ENCODE measurements at places on chromosomes 5 and 9.

- DNase-seq = no peak
These were observed 96.3 kb downstream of the UNC13B start for GRCh38 chr9:35257986-35258659.

GRCh38 chr5:15992918-15993317 lies 186.7 kb downstream of the MARCHF11 start:
- no peak for DNase-seq

GRCh38 chr9:94760660-94761059 lies 34.2 kb downstream of the AOPEP start:
- no peak for DNase-seq

GRCh38 chr9:106928350-106928749 lies 65.4 kb downstream of the ZNF462 start:
- DNase-seq = no peak

- DNase-seq = peak; percentile 40
These were observed 144.4 kb upstream of the TBCA start for GRCh38 chr5:77920359-77921058.

GRCh38 chr5:68139611-68140441 lies 75.7 kb upstream of the PIK3R1 start:
- DNase-seq = peak; percentile 43

DNA sequence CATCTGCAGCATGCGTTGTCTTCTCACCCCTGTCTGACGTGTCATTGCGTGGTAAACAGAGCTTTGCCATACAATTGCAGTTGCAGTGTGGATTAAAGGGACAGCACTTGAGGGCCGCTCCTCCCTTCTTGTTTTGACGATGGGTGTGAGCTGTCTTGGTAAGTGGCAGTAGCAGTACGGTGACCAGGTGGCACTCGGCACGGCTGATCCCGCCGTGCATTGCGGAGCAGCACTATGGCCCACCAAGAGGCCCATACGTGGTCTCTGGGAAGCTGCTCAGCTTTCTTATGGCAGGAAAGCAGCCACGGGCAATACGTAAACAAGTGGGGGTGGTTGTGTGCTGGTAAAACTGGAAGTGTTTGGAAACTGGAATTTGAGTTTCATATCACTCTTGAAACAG lies 25.1 kb downstream of the EHMT1 start:
- DNase-seq = no peak

DNA sequence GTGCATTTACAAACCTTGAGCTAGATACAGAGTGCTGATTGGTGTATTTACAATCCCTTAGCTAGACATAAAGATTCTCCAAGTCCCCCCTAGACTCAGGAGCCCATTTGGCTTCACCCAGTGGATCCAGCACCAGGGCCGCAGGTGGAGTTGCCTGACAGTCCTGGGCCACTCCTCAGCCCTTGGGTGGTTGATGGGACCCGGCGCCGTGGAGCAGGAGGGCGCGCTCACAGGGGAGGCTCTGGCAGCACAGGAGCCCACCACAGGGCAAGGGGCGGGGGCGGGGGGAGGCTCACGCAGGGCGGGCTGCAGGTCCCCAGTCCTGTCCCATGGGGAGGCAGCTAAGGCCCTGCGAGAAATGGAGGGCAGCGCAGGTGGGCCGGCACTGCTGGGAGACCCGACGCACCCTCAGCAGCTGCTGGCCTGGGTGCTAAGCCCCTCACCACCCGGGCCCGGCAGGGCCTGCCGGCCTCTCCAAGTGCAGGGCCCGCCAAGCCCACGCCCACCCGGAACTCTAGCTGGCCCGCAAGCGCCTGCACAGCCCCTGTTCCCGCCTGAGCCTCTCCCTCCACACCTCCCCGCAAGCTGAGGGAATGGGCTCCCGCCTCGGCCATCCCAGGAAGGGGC lies 613.5 kb downstream of the TLE4 start:
- DNase-seq = no peak

DNA sequence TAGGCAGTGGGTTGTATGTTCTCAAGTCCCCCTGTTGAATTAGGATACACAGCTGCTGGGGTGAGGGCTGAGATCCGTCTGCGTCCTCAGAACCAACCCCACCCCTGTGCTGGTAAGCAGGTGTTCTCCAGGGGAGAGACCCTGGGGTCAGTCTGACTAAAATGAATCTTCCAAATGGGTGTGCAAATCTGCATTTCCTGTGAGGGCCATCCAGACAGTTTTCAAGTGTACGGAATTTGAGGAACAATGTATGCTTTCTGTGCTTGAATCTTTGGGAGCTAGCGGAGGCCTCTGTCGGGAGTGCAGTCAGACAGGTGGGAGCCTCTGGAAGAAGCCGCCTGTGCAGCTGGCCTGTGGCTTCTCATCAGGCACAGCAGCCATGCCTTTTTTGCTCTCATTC lies 122.9 kb downstream of the MACROH2A1 start:
- DNase-seq = no peak

DNA sequence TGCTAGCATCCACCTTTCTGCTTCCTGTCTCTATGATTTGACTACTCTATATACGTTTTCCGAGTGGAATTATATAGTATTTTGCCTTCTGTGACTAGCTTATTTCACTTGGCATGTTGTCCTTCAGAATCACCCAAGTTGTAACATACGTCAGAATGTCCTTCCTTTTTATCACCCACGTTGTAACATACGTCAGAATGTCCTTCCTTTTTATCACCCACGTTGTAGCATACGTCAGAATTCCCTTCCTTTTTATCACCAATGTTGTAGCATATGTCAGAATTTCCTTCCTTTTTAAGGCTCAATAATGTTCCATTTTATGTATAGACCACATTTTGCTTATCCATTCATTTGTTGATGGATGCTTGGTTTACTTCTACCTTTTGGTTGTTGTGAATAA lies 22.9 kb upstream of the TAS2R1 start:
- DNase-seq = no peak

DNA sequence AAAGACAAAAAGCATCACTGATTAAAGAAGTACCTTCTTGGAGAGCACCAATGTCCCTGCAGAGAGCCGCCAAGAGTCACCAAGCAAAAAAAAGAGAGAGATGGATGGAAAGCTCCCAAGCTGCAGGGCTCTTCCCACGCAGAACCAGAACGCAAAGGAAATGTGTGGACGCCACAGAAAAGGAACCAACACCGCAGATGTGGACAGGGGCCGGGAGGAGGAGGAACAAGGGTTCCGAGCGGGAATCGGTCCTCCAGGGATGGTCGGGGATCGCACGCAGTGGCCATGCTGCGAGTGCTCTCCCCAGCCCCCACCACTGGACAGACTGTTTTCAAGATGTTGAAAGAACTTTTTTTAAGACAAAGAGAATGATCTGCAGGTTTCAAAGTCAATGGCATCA lies 40.2 kb upstream of the ZNF354A start:
- no peak for DNase-seq

DNA sequence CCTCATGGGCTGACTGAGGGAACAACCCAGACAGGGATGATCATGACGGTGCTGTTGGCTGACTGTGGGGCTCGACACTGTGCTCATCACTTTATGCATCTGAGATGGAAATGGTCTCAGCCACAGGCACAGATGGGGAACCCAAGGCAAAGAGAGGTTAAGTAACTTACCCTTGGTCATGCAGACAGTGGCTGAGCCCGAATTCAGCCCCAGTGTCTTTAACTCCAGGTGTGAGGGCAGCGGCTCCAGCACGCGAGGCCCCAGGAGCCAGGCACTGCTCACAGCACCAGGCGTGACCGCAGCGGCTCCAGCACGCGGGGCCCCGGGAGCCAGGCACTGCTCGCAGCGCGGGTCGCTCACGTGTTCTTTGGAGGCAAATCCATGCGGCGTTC lies 45.3 kb upstream of the FCN1 start:
- DNase-seq = no peak

- no peak for DNase-seq
These were observed 75.9 kb upstream of the HTR4 start for GRCh38 chr5:148730270-148730669.

- DNase-seq = no peak
These were observed 110.7 kb downstream of the CAAP1 start for GRCh38 chr9:26781906-26782305.

DNA sequence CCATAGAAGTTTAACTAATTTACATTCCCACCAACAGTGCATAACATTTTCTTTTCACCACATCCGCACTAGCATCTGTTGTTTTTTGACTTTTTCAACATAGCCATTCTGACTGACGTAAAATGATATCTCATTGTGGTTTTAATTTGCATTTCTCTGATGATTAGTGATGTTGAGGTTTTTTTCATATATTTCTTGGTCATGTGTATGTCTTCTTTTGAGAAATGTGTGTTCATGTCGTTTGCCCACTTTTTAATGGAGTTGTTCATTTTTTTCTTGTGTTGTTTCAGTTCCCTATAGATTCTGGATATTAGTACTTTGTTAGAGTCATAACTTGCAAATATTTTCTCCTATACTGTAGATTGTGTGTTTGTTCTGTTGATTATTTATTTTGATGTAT lies 163.4 kb downstream of the FER start:
- no peak for DNase-seq

DNA sequence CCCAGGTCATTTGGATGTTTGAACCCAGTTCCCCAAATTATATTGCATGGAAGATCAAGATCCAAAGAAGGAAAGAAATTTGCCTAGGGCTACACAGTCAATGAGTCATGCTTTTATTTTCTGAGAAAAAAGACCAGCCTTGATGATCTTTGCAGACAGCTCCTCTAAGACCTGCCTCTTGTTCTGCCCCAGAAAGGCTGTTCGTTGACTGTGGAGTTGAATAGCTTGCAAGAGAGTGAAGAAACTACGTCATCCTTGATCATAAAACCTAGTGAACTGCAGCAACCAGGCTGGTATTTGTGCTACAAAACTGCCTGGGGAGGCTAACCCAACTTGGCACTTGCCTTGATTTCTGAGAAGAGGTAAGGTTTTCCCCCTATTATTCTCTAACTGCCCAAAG lies 263.9 kb downstream of the PAPPA start:
- no peak for DNase-seq

- no peak for DNase-seq
These were observed 200.5 kb downstream of the HINT1 start for GRCh38 chr5:130964231-130965202.

DNA sequence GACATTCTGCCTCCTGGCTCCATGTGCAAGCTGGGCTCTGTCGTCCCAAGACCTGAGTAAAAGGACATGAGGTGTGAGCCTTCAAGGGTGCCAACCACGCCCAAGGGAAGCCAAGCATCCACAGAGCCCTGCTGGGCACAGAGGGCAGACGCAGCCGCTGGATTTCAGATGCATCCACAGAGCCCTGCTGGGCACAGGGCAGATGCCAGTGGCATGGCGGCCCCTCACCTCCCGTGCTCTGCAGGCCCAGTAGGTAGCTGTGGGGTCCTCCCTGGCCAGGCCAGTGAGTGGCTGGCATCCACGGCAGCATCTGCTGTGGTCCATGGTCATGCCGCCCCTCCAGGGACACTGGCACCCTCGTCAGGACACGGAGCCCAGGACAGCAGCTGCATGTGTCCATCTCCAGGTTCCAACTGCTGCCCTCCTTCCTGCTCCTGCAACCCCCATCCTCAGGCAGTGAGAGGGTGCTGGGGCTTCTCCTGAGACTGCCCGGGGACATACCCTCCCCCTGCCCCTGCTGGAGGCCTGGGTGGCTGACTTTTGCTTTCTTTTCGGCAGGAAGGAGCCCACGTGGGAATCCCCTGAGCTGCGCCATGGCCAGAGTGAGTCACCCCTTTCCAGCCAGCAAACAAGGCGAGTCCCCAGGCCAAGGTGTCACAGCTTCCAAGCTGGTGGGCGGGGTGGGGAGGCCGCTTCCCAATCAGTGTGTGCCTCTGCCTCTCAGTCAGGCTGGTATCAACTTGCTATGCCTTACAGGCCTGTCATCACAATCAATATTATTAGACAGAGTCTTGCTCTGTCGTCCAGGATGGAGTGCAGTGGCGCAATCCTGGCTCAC lies 4.0 kb upstream of the TRAF2 start:
- DNase-seq = peak; percentile 90

GRCh38 chr5:139985733-139986132 lies 57.4 kb downstream of the NRG2 start:
- DNase-seq = peak; percentile 47

DNA sequence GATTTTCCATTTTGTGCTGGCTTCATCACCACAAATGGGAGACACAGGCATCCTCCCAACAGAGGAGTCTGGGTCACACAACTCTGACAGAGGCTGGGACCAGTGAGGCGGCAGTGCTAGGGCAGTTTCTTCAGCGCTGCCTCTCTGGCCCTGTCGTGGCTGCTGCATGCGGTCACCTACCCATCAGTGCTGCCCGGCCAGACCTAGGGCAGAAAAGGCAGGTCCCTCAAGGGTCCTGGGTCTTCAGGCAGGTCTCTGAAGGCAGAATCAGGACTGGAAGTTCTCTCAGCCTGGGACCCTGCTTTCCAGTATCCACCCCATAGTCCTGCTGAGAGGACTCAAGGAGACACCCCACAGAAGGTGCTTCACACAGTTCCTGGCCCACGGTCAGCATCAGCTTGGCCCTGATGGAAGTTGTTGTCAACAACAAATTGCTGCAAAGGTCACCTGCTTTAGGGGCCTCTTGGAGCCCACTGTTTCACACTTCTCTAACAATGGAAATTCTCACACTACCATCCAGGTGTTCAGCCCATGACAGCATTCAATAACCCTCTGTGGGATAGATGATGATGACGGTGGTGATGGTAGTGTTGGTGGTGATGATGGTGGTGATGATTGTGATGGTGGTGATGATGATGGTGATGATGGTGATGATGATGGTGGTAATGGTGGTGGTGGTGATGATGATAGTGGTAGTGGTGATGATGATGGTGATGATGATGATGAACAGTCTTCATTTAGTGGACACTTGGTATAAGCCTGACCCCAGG lies 146.4 kb upstream of the PPP1R26 start:
- no peak for DNase-seq

GRCh38 chr9:79477955-79478771 lies 93.6 kb upstream of the TLE4 start:
- DNase-seq = peak; percentile 54

GRCh38 chr9:134748591-134748990 lies 107.0 kb downstream of the COL5A1 start:
- no peak for DNase-seq

- no peak for DNase-seq
These were observed 1053.5 kb downstream of the NR2F1-AS1 start for GRCh38 chr5:92527311-92528078.

DNA sequence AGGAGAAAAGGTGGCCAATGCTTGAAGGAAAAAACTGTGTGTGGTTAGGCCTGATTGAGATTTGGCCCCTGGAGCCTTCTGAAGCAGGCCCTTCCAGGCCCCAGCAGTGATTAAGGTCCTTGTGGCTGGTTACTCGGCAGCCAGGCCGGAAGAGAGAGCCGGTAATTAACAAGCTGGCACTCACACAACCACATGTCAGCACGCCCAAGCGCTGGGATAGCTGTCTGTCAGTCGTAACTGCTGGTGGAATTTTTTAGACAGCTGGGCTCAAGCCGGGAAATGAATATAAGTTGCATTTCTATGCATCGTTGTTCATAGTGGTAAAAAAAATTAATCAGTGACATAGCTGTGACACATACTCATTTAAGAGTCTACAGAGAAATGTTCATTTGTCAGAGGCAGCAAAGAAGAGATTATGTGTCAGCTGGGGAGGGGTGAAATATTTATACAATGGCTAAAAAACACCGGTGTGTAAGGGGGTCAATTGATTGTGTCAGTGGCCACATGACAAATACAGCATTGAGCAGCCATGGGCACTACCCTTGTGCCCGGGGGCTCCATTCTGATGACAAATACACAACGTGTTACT lies 13.7 kb upstream of the ARAP3 start:
- no peak for DNase-seq

- no peak for DNase-seq
These were observed 274.4 kb upstream of the SEMA6A start for GRCh38 chr5:116848954-116849581.
